ENCODE measurements at places on chromosomes 16 and 17.

- DNase-seq = no peak
Measured at GRCh38 chr17:68800751-68801150, 154.4 kb downstream of the ABCA8 start.

DNA sequence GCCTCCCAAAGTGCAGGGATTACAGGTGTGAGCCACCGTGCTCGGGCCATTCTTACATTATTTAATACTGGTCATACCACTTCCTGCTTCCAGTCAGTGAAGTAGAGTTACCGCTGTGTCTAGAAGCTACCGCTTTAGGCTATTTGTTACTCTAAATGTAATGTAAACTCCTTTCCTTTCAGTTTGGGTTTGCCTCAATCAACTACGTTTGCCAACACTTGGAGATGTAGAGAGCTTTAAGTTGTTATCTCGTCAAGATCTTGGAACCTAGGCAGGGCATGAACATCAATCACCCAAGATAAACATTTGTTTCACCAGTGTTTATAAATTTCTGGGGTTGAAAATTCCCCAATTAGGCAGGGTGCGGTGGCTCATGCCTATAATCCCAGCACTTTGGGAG, 275.9 kb downstream of the STX8 start:
- no peak for DNase-seq

- DNase-seq = no peak
Measured at GRCh38 chr17:21072745-21073197, 30.0 kb upstream of the USP22 start.

DNA sequence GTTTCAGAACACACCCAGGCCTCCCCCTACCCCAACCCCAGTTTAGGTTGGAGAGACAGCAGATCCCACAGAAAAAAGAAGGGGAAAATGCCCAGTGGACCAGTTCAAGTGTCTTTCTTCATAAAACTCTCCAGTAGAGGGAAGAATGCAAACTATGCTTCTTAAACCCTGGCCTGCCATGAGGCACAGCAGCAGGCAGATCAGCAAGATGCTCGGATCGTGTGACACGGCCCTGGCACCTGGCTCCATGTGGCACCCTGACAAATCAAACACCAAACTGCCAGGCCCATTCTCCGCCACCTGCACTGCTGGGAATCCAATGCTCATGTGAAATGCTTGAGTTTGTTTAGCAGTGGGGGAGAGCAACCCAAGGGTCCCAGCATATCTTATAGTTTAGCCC, 166.8 kb downstream of the SOX9 start:
- DNase-seq = no peak

DNA sequence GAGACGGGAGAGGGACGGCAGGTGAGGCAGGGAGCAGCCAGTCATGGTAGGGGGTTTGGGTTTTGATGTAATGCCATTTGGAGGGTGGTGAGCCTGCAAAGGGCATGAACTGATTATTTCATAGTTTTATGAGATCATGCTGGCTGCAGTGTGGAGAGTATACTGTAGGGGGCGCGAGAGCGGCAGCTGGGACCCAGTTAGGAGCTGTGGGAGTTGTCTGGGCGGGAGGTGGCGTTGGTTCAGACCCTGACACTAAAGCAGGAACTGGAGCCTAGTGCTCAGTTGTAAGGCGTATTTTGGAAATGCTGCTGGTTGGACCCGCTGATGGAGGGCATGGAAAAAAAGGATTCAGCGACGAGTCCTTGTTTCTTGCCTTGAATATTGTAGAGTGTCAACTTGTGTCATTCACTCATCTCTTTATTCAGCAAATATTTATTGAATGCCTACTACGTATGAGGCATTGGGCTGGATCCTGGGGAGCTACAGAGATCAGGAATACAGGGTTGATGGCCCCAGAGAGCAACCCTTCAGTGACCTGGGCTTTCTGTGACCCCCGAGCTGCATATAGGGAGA, 23.7 kb upstream of the KDM8 start:
- DNase-seq = no peak

DNA sequence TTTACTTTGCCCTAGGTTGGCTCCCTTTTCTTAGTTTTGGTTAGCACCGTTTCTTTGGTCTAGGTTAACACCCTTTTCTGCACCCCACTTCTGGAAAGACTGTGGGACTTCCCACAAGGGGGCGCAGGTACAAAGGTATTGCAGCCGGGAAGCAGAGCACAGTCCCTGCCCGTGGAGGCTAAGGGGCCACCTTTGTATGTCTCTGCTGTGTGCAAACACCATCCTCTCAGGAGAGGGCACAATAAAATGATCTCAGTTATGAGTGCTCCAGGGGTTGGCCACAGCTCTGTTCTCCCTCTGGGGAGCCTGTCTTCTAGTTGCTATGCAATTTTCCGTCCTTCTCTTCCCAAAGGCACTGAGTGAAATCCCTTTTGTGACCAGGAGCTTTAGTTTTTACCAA, 28.4 kb upstream of the TMC5 start:
- DNase-seq = no peak

DNA sequence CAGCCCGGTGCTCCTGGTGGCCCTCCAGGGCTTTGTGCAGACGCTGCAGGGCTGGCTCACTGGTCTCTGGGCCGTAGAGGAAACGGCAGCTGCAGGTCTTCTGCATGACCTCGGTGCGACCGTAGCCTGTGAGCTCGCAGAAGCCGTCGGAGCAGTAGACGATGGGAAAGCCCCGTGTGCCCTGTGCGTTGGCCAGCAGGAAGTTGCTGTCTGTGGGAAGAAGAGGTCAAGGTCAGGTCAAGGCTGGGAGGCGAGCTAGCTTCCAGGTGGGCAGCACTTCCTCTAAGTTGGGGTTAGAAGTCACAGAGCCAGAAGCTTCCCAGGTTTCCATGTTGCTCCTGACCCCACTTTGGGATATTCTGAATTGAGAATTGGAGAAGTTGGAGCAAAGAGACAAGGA, 2.1 kb downstream of the KCNH4 start:
- DNase-seq = no peak

- no peak for DNase-seq
Measured at GRCh38 chr17:82303944-82304808, 13.2 kb downstream of the CD7 start.

- DNase-seq = no peak
Measured at GRCh38 chr16:17334096-17334495, 136.7 kb downstream of the XYLT1 start.

GRCh38 chr16:4351880-4352279, 759 bp upstream of the PAM16 start:
- DNase-seq = no peak

GRCh38 chr17:15957206-15957605, 12.3 kb downstream of the ADORA2B start:
- no peak for DNase-seq

- no peak for DNase-seq
Measured at GRCh38 chr17:74260525-74260850, 13.5 kb upstream of the DNAI2 start.

DNA sequence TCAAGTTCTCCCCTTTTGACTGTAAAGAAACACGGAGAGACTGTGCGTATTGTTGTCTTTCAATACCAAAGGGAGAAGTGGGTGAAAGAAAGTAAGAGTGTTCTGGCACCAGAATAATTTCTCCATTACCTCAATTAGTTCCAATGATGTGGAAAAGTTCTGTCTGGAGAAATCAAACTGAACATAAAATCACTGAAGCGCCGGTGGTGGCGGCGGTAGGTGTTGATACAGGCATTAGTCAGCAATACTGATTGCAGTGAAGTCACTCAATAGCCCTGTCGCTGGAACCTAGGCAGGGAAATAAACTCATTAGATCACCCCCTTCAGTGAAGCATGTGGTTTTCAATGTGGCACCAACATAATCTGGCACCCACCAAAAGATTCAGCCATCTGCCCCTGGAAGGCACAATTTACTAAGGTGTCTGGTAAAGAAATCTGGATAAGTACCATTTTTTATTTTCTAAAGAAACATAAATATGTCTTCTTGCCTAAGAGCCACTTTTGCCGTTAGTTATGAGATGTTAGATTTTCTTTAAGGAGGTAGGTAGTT, 274.2 kb upstream of the SOX9 start:
- DNase-seq = no peak

DNA sequence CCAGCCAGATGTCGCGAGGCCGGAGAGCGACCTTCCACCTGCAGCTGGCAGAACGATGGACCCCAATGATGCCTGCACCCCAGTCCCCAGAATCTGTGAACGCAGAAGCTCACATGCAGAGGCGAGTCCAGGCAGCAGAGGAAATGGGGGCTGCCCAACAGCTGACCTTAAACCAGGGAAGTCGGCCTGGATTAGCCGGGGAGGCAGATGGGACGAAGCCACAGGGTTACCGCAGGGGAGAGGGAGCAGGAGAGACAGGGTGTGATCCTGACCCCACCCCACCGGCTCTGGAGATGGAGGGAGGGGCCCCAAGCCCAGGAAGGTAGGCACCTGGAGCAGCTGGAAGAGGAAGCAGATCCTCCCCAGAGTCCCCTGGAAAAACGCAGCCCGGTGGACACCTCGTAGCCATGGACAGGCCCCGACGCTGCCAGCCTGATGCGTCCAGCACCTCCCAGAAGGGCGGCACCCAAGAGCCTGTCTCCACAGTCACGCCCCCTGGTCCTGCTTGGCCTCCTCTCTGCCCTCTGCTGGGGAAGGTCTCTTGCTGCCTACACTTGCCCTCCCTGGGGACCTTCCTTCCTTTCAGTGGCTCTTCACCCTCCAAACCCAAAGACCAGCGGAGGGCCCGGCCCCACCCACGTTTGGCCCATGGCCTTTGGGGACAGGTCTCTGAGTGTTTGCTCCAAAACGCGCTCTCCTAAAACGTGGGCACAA, 37.3 kb downstream of the PIEZO1 start:
- no peak for DNase-seq

- no peak for DNase-seq
Measured at GRCh38 chr17:59151006-59151405, 4.0 kb downstream of the SKA2 start.

DNA sequence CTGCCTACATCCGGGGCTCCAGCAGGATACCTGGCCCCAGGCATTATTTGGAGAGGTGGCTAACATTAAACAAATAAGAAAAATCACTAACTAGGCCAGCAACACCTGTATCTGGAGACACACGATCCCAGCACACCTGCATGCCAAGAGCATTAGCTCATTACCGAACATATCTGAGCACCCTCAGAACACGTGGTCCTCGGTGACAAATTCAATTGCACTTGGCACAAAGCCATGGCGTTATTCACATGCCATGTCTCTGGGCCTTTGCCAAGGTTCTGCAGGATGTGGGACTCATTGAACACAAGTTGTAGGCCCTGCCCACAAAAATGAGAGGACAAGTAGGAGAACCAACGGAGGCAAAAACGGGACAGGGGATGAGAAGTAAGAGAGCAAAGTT, 552.3 kb downstream of the TOX3 start:
- DNase-seq = no peak

DNA sequence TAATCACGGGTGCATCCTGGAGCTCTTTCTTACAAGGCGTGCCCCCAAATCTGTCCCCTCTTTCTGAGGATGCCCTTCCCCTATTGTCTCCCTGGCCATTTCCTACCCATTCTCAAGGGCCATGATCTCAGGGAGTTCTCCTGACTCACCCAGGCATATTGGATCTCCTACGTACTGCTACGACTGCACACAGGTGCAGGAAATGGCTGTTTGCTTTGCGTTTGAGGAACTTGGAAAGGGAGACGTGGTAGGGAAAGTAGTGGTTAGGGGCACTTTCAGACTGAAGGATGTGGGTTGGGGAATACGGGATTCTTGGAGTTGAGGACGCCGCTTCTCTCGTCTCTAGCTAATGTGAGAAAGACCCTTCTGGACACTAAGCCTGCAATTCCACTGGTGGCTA, 18.7 kb upstream of the MEOX1 start:
- DNase-seq = no peak

Measured in chondrocyte (in vitro differentiated cells).